Right ventricle myocardium inferior (tissue), 1 donor: ENCODE measurements at places on chromosomes 2 and 18.

- no peak for DNase-seq
Measured at GRCh38 chr2:119680457-119681202, 1.6 kb downstream of the TMEM177 start.

GRCh38 chr2:28627722-28628480 lies 123.7 kb upstream of the PPP1CB start:
- DNase-seq = no peak

DNA sequence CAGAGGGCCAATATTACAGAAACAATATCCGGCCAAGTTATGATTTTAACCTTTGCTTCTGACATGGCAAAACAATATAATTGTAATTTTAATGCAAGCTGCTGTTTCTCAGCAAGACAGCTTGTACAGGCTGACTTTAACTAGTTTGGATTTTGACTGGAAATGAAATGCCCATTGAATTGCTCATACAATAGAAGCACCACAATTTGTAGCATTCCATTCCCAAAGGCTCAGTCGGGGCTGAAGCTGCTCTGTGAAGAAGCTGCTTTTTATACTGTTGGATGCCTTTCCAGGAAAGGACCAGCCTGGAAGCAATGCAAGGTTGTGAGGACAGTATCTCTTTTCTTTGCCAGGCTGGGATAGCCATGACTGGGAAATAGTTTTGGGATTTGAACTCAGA lies 677.0 kb upstream of the FANCL start:
- DNase-seq = no peak

DNA sequence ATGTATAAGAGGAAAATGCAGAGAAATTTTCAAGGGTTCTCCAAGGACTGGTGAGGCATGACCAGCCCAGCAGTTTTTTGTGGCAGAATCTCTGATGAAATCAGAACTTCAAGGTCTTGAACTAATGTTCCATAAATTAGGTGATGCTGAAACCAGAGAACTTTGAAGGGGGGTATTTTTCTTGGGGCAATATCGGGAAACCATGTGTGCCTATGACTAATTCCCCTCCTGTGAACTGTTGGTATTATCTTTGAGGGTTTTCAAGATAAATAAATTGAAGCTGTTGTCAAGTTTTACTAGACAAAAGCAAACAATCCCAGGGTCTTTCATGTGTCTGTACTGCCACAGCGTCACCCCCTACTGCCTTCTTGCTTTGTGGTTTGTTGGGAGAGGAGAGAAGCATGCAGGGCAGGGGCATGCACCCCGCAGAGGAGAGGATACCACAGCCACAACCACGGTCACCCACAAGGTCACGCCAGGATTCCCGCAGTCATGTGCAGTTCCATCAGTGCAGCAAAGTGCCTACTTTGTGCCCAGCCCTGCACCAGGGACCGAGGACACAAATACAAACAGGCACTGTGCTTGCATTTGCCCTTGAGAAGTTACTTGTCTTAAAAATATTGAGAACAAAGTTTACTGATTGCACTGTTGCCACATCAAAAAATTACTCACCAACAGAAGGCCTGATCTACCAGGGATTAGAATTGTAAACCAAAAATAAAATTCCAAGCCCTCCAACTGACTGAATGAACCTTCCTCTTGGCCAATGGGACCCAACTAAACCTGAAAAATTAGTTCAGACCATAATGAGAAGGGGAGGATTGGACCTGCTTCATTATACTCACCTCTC lies 413.3 kb upstream of the TRIB2 start:
- no peak for DNase-seq

DNA sequence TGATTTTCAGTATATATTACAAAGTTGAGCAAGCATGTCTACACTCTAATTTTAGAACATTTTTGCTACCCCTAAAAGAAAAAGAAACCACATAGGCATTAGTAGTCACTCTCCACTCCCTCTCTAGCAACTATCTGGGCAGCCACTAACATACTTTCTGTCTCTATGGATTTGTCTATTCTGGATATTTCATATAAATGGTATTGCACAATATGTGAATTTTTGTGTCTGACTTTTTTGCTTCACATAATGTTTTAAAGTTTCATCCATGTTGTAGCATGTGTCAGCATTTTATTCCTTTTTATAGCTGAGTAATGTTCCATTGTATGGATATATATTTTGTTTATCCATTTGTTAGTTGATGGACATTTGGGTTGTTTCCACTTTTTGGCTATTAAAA lies 232.5 kb upstream of the CTAGE1 start:
- DNase-seq = no peak

- DNase-seq = no peak
Measured at GRCh38 chr2:42096869-42097591, 49.2 kb downstream of the PKDCC start.

- no peak for DNase-seq
Measured at GRCh38 chr2:211391189-211391567, 834.8 kb downstream of the CPS1 start.

DNA sequence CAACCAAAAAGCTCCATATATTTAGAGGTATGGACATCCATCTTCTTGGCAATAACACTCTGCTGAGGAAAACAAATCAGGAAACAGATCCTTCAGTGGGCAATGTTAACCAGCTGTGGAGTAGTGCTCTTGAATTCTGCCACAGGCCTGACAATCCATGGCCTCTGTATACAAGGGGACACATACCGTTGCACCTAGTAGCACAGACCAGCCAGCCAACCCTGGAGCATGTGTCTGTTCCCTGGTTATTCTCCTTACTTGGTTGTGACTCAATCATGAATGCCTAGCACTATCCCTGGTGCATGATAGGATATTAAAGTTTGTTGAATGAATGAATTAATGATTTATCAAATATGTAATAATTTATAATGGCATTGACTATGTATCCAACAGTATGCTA lies 261.4 kb upstream of the MGAT5 start:
- DNase-seq = no peak

- DNase-seq = no peak
Measured at GRCh38 chr18:60047556-60047955, 147.8 kb downstream of the PMAIP1 start.

DNA sequence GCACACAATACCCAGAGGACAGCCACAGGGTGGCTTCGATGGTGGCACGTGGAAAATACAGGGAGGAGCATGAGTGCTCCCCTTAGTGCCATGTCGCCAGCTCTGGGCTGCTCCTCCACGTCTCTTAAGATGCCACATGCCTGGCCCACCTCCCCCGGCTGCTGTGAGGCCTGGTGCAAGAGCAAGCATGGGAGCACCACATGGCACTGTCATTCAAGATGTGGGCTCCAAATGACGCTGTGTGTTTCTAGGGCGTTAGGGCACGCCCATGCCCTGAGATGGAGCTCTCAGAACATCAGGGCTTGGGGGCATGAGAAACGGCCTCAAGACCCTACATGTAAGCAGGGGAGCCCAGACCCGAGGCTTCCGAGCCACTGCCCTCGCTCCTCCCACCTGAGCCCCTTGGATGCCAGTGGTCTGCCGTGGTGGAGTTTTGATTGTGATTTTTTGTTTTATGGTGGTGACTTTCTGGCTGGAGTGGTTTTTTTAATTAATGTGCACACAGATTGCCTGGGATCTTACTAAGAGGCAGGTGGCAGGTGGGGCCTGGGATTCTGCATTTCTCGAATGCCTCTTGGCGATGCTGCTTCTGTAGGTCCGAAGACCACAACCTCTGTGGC lies 239.3 kb downstream of the GBX2 start:
- no peak for DNase-seq

DNA sequence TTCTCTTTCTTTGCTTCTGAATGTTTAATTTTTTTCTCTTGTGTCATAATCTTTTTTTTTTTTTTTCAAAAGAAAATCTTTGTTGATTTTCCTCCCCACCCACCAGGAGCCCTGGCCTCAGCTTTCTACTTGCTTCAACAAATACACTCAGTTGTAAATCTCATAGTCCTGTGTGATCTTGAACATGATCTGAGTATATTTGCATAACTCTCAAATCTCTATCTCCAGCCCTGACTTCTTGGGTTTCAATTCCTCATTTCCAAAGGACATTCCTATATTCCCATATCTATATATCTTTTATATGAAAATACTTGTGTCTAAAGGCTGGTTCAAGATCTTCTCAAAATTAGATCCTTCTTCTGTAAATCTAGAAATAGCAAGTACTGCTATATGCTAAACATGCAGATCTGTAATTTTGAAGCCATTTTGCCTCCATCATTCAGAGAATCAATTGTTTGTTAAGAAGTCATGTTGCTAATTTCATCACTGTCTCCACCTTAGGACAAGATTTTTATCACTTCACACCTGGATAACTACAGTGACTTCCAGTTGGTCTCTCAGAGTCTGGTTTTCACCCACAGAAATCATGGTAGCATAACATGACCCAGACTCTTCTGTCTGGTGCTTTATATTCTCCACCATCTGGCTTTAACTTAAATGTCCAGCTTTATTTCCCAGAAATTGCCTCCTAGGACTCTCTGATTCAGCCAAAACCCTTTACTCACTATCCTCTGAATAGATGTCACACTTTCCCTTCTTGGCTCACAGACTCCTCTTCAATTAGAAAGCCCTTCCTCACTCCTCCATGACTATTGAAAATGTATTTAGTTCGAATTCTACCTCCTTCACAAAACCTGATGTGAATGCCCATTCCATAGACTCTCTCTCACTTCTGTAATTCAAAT lies 98.1 kb downstream of the ZEB2 start:
- DNase-seq = no peak

DNA sequence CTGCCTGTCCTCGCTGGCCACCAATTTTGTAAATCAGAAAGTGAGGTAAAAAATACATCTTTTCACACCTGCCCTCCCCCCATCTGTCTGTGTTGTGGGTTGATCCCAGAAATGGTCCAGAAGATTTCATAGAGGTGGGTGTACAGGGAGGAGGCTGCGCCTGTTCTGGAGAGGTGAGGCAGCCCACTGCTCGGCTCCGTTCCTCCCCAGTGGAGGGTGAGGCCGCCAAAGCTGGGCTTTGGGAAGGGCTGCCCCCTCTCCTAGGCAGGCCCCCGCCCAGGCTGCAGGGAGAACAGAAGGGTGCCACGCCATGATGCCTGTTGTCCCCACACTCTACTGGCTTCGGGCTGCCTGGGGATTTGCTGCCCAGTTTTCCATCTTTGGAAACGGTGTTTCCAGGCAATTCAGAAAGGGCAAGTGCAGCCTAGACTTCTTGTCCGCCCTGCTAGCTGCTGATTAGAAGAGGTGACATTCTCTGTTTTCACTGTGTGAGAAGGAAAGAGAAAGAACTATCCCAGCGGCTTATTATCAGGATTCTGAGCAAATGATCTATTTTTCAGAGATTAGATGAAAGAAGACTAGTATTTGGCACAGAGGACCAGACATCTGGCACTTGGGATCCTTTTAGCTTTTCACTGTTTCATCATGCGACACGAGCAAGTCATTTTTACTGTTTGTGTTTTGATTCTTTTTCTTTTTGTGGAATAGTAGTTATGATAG lies 18.7 kb downstream of the SMARCAL1 start:
- DNase-seq = no peak

- DNase-seq = no peak
Measured at GRCh38 chr18:2083691-2084090, 487.6 kb downstream of the METTL4 start.

DNA sequence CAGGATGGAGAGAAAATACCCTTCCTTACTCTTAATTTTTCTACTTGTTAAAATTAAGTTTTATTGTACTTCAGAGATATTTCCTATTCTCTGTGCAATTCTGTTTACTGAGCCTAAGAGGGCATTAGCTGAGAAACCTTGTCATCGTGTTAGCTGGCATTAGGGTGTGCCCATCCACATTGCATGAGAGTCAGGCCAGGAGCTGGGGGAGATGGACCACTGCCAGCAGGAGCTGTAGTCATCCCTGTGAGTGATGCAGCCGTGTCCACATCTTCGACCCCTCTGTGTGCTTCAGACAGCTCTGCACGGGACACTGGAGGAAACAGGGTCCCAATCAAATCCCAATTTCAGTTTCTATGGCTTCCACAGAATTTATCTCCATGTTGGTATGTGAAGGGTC lies 34.2 kb downstream of the ABCA12 start:
- DNase-seq = no peak
